ENCODE measurements at places on chromosomes 13 and 19.
A peak's percentile ranks its signal among the peaks of the same experiment; 100 is the strongest.

GRCh38 chr19:42086770-42087550 is 11.0 kb downstream of the ZNF574 start:
- DNase-seq = no peak

GRCh38 chr19:13981021-13981420 is 25.1 kb downstream of the RFX1 start:
- no peak for DNase-seq

GRCh38 chr13:99434258-99434788 is 66.9 kb upstream of the TM9SF2 start:
- no peak for DNase-seq

GRCh38 chr13:30325668-30326067 is 18.3 kb upstream of the KATNAL1 start:
- no peak for DNase-seq

DNA sequence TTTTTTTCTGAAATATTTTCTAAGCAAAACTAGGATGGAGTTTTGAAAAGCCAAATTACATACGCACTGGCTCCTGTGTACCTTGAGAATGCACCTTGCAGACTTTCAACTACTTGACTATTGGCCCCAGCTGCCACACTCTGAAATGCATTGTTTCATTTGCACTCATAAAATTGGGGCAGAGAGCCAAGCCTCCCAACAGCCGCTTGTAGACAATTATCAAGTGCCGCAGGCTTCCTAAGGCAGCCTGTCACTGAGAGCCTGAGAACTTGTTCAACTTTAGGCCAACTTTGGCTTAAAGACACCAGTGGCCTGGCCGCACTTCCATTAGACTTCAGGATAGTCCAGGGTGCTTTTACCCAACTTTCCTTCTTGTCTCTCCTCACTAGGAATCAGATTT is 115.7 kb upstream of the STARD13 start:
- DNase-seq = peak; percentile 32

GRCh38 chr13:51006067-51006845 is 96.7 kb downstream of the RNASEH2B start:
- no peak for DNase-seq

GRCh38 chr13:69565334-69565733 is 542.3 kb upstream of the ATXN8OS start:
- no peak for DNase-seq

GRCh38 chr19:35813043-35813890 is 622 bp upstream of the PRODH2 start:
- DNase-seq = no peak

DNA sequence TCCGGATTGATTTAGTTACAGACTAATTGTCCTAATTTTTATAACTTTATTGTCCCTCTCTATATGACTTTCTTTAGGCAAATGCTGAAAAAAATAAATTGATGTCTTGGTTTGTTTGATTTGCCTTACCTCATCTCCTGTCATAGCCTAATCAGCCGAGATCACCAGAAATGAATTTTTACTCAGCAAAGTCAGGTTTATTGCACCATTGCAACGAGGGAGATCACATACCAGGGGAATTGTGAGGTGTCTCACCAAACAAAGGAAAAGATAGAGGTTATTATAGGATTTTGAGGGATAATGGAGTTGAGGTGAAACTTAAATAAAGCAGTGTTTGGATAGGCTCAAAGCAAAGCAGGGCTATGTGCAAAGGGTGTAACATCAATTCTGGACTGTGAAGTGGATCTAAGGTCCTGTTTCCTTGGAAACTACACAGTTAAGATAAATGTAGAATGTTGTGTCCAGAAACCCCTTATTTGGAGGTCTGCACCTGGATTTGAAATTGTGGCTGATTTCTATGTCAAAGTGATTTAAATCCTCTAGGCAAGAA is 372.6 kb downstream of the OXGR1 start:
- DNase-seq = no peak

DNA sequence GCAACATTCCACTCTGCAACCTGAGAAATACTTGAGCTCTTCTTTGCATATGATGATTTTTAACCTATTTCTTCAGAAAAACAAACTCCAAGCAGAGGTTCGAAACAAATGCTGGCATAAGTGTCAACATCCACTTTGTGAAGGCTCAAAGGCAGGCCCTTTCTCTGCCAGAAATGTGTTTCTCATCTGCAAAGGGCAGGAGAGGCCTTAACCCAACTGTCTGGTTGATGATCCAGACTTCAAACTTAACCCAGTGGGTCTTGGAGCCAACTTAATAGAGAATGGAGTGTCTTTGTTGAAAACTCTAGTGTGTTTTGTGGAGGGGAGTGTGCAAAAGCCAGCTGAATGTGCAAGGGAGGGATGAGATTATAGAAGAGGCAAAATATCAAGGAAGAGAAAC is 28.3 kb upstream of the ZNF507 start:
- no peak for DNase-seq

DNA sequence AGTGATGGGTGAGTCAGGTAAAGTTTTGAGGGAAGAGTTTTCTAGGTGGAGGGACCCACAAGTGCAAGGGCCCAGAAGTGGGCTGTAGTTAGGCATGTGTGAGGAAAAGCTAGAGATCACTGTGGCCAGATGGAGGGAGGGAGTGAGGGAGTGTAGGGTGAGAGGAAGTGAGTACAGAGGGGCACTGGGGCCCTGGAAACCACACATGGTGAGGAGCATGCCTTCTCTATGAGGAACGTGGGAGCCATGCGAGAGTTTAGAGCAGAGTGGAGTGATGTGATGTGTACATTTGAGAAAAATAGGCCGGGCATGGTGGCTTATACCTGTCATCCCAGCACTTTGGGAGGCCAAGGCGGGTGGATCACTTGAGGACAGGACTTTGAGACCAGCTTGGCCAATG is 14.7 kb upstream of the SHKBP1 start:
- no peak for DNase-seq

DNA sequence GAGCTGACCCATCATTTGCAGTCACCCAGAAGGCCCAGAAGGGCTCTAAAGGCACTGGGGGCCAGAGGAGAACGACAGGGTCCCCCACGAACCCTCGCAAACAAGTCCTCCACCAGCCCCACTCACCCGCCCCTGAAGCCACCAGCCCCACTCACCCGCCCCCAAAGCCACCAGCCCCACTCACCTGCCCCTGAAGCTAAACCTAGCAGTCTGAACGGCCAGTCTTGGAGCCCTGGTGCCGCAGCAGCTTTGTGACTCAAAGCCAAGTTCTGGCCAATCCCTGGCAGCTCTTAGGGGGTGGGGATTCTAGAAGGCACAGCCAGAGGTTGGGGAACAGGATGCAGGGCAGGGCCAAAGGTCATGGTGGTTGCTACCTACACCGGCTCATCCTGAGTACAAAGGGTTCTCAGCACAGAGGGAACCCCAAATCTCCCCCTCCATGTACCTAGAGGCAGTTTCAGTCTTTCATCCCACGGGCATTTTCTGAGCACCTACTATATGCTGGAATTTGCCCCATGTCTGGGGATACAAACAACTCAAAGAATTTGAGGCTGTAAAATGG is at the start of gene IQCN:
Gene IQCN (minus strand): TSS at position 234 of the 562 bp plus-strand sequence. CDS start 4,974 bp downstream, outside the sequence.
- DNase-seq = no peak

DNA sequence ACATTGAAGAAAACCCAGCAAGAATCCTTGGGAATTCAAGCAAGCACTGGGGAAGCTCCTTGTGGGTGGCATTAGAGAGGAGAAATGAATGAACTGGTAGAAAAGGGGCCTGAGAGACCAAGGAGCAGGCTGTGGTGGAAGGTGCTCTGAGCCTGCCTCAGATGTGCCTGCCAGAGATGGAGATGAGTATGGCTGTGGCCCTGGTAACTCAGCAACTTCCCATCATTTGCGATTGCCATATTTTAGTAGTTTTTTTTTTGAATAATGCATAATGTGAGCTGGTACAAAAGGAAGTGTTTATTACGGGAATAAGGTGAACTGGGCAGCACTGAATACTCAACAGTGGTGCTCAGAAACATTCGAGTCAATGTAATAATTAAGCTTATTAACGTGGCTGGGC is 39.1 kb downstream of the ERICH6B start:
- DNase-seq = no peak

- no peak for DNase-seq
These were observed 446.4 kb downstream of the COG6 start for GRCh38 chr13:40101708-40102359.

DNA sequence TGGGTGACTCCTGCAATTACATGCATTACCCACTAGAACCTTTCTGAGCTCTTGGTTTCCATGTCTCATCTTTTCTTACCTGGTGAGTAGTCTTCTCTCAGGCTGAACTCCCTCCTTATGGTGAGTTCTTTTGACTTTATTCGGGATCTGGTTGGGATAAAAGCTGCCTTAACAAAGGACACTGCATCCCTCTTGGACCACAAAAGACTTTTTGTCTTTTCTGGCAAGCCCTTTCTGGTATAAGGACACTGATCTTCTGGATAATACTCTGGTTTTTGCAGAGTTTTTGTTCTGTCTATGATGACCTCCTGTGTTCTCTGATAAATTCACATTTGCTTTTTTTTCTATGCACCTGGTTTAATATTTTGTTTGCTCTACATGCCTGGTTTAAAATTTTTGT is 66.7 kb downstream of the SLITRK1 start:
- DNase-seq = no peak

DNA sequence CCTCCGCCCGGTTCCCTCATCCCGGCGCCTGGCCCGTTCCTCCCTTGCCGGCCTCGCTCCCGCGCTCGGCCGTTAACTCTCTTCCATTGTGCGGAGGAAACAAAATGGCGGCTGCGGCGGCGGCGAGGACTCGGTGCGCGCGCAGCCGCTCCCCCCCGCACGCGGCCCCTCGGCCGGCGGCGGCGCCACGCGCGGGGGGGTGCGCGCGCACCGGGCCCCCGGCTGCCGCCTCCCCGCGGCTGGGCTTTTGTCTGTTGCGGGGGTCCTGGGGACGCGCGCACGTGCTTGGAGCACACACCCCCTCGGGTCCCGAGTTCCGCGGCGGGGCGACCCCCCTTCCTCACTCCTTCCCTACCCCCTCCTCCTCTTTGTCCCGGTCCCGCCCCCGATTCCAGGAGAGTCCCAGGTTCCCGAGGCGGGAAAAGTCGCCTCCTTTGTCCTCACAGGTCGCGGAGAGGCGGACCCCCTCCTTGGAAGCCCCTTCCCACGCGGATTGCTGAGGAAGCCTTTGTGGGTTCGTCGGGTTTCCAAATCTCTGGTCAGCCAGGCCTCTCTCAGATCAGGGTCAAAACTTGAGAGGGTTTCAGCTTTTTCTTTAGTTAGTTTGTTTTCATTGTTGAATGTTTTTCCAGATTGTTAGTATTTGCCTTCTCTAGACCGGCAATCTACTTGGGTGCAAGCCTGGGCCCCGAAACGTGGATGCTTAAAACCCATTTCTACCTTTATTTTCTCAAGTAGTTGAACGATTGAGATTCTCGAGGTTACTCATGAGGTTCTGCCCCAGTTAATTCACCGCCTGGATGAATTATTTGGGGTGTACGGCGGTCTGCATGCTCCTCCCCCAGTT is 687 bp downstream of the ILF3 start:
- peak; percentile 74 for DNase-seq

- no peak for DNase-seq
These were observed 26.5 kb downstream of the SH3GL1 start for GRCh38 chr19:4373601-4374497.

DNA sequence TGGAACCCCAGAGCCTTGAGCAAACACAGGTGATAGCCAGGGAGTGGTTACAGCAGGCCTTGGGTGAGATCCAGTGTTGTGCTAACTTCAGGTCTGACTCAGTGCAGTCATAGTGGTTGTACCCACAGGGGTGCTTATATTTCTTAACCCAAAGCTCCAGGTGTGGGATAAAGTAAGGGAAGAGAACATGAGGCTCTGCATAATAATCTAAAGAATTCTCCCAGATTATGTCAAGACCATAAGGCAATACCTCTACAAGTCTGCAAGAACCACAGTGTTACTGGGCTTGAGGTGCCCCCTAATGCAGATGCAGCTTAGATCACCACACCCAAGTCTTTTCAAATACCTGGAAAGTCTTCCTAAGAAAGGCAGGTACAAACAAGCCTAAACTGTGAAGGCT is 485.4 kb downstream of the RFC3 start:
- no peak for DNase-seq

- DNase-seq = no peak
These were observed 34.2 kb downstream of the GJA3 start for GRCh38 chr13:20126541-20127261.

- DNase-seq = no peak
These were observed 63.9 kb downstream of the DLEU7 start for GRCh38 chr13:50779443-50780200.

DNA sequence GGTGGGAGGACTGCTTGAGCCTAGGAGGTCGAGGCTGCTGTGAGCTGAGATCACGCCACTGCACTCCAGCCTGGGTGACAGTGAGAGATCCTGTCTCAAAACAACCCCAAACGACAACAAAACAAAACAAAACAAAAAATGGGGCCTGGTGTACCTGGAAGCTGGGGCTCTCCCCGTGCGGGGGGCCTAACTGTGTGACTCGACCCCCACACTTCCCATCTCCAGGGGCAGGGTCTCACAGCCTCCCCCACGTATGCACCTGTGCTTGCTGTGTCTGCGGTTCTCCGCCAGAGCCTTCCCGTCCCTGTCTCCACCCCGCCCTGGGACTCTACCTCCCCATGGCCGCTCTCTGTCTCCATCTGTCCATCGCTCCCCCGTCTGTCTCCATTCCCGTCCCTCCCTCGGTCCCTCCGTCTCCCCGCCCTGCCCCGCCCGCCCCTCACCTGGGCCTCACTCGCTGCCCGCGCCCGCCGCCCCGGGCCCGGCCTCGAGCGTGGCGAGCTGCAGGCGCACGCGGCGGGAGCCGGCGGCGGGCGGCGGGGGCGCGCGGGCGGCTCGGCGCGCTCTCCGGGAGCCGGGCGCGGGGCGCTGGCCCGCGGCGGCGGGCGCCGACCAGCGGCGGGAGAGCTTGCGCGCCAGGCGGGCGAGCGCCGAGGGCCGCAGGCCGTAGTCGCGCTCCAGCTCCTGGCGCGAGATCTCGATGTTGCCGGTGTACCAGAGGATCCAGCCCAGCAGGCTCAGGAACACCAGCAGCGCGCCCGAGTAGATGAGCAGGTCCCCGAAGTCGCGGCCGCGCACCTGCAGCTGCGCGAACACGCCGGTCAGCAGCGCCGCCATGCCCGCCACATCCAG is 587 bp downstream of the TMEM238 start:
- DNase-seq = no peak

- peak; percentile 32 for DNase-seq
These were observed at the start of gene SLAIN1 for GRCh38 chr13:77697217-77698103. Gene SLAIN1, plus strand, starts transcription at chr13:77697687. Its CDS starts 227 bp downstream, at chr13:77697914.

DNA sequence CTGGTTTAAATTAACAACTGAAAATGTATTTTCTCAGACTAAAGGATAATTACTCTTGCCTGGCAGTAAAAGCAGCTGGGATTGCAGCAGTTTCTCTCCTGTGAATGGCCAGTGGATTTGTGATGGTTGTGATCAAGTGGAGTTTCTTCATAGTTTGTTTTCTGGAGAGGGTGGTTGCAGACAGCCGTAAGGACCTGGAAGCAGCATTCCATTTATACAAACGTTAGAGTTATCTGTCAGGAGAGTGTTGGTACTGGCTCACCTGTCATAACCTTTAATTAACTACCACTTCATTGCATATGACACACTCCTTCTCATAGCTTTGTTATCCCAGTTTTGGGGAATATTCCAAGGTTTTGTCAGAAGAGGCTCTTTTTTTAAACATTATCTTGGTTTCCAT is 258.4 kb upstream of the SLC10A2 start:
- no peak for DNase-seq

- DNase-seq = no peak
These were observed 198.3 kb downstream of the KCNRG start for GRCh38 chr13:50213526-50213925.

- no peak for DNase-seq
These were observed 148.6 kb downstream of the IER2 start for GRCh38 chr19:13298565-13299481.

Measured in NCI-H446 (cell line).